ENCODE measurements at places on chromosomes 13 and 19.

- no peak for DNase-seq
Measured at GRCh38 chr13:114035583-114036531, 62.0 kb upstream of the C13orf46 start.

DNA sequence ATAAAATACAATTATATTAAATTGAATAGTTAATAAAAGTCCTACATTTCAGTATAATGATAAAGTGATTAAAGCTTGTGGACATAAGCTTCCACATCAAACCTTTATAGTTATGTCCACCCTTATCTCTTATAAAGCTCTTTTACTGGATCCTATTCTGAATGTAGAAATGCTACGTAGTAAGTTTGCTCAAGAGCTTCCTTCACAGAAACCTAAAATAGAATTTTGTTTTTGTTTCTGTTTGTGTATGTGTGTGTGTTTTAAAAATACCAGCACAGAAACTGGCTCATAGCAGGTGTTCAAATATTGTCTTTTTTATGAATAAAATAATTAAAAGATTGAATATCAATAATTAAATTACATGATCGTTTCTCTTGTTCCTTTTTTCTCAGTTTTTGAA, 21.0 kb upstream of the UFM1 start:
- DNase-seq: no peak

GRCh38 chr19:18274219-18274780, at the start of gene IQCN:
Gene IQCN, minus strand, starts transcription at chr19:18274452. Its CDS starts 4,974 bp downstream, at chr19:18269478.
- DNase-seq: no peak

DNA sequence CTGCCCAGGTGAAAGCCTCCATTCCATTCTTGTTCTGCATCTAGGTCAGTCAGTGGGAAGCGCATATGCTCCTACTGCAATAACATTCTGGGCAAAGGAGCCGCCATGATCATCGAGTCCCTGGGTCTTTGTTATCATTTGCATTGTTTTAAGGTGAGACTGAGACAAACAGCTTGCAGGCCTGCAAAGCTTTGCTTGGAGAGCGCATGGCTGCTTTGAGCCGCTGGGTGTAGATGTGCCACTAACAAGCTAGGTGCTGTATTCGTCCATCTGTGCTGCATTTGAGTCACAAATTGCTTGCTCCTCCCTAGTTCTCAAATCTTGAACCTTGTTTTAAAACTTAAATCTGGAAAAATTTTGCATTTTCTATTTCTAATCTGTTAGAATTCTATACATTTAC, 219.1 kb downstream of the LMO7 start:
- DNase-seq: no peak

DNA sequence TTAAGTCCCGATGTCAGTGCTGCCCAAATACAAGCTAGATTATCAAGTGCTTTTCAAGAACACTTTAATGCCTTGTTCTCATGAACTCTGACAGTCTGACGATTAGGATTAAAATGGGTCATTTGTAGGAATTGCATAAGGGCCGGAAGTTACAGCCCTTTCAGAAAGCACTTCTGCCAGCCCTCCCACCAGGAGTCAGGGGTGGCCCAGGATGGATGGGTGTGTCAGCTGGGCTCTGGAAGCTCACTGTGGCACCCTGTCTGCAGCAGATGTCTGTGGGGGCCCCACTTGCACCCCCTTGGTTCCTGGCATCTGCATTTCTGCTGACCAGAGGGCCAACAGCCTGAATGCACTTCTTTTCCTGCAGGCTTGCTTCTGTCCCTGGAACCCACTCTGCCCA, 712.7 kb downstream of the UQCRFS1 start:
- no peak for DNase-seq

DNA sequence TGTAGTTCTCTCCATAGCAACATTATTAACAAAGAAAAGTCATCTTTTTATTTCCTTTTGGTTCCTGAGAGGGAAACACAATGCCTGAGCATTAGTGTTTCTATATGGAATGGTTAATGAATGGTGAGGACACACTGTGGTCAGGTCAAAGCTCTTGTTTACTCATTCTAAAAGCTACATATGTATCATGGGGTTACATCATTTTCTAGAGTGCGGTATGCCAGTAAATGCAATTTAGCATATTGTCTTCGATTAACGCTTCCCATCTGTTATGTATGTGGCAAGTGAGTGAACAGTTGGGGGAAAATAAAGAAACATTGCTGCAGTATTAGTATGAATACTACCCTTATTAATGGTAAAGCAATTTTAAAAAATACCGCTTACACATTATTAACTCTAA, 1152.2 kb upstream of the SPRY2 start:
- DNase-seq: no peak

DNA sequence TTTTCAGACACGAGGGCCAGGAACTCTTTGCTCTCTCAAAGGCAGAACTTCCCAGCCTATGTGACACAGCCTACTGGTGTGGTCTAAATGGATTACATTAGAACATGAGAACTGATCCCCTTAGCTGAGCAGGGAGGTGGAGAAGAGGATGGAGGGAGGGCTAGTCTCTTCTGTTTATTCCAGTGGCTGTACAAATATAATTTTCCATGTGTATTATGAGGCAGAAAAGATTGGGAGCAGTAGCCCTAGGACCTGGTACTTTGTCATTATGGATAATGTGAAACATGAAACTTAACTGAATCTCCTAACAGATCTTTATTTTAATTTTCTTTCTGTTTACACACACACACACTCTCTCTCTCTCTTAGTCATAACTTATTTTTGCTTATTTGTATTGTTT, 82.1 kb downstream of the WDFY2 start:
- DNase-seq: no peak

- DNase-seq: no peak
Measured at GRCh38 chr19:47113850-47114651, 475 bp upstream of the ZC3H4 start.

- no peak for DNase-seq
Measured at GRCh38 chr19:38310986-38311385, 4.8 kb downstream of the YIF1B start.

DNA sequence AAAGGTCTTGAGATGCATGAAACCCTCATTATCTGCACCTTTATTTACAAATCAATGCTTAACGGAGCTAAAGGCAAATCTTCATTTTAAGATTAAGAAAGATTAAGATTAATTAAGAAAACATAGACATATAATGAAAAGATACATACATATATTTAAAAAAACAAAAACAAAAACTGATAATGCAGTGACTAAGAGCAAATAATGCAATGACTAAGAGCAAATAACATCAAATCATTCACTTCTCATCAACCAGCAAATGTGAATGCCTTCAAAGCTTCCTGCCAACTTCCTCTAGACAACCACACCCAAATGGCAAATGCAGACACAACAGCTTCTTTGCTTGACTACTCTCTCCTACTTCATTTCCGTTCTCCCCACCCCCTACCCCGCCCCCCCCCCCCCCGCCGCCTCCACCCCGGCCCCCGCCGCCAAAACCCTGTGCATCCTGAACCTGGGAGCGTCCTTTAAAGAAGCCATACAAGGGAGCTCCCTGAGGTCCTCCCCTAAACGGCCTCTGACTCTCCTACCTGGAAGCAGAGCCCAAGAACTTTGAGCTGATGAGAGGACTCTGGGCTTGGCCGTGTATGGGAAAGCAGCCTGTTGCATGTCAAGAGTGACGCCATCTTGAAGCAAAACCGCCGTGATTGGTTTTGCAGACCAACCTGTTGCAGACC, 24.5 kb downstream of the TEX101 start:
- peak; percentile 12 for DNase-seq

- DNase-seq: no peak
Measured at GRCh38 chr19:50286443-50286842, 42.7 kb downstream of the KCNC3 start.

DNA sequence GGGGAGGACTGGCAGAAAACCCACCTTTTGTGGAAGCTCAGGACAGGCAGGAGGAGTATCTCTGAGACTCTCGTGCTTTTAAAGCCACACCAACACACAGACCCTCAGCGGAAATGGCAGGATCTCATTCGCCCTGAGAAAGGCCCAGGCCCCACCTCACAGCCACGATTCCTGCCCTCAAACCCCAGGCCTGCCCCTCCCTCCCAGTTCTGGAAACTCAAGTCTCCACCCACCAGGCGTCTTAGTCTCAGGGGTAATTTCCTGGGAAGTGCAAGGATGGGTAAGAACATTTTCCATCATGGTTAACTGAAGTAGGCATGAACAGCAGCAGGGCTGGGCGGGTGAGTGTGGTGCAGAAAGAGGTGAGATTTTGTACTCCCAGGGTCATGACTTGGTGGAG, 8.0 kb upstream of the PDE4C start:
- DNase-seq: no peak

GRCh38 chr13:103935117-103935516, 868.9 kb upstream of the SLC10A2 start:
- no peak for DNase-seq

- no peak for DNase-seq
Measured at GRCh38 chr13:112712451-112713207, 22.8 kb downstream of the ATP11A start.

All from activated T-helper 1 cell treated with Interleukin-2 at 50 U/mL for 16 hours (primary cell).